ENCODE measurements at places on chromosomes 4 and X. TPM values are rescaled to one million over a fixed set of nuclear protein-coding genes. Genes with fewer than 3 reads are reported as not detected.

DNA sequence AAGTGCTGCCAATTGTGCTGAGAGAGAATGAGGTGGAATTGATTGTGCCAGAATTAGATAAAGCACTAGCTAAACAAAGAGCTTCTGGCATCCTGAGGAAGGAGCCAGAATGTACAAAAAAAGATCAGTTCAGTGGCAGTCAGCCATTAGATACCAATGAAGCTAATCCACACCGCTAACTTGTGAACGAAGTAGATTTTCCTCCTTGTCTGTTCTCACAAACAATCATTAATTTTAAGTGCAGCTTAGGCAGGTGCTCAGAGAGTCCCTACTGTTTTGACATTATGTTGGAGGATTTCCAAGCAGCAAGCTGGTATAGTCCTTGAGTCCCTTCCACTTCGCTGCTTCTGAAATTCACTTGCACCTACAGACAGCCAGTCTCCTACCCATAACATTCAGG, 617.4 kb downstream of the CENPC start:
- DNase-seq: no peak

- DNase-seq: no peak
Observed at GRCh38 chrX:120262859-120263708, 12.5 kb downstream of the ZBTB33 start.

DNA sequence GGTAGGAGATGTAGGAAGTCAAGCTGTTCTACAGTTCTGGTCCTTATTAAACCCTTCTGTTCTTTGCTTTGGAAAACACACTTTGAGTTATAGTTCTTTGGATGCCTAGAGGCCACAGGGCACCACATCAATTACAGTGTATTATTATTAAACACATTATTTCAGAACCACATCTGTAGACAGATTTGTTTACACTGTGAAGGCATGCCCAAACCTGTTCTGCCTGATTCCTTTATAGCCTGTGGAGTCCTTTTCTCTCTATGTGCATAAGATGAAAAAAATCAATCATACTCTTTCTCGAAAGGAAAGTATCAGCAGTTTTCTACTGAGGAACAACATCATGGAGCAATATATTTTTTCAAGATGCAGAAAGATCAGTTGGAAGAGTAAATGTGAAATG, 371.3 kb upstream of the INTU start:
- DNase-seq: no peak

DNA sequence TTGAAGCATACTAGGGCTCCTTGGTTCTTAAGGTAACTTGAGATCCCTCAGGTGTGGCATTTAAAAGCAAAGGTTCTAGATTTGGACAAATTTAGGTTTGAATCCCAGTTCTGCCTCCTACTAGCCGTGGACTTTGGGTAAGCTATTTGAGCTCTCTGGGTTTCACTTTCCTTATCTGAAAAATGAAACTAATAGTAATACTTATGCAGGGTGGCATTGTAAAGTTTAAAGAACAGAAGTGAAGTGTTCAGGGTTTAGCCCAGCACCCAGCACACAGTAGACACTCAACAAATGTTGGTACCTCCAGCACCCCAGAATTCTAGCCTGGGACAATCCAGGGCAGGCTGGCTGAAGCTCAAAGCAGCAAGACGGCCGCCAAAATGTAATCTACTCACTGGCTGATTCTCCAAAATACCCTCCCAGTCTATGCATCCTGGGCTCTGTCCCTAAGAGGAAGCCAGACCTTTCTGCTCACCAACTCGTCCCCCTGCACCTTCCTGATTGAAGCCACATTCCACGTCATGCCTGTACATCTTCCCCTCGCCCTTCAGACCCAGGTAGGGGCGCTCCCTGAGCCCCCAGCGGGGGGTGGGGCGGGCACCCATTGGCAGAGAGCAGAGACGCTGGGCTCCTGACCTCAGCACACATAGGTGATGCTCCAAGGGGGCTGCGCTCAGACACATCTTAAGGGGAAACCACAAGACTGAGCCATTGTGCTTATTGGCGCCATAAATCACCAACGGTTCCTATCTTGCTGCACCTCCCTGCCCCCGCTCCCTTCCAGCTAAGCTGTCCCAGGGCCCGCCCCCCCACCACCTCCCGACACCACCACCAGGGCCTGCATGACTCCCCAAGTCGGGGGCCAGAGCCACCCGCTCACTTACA, 160.6 kb downstream of the BCOR start:
- no peak for DNase-seq

The PWWP3B gene
- 1.0 TPM for total RNA-seq

The DRP2 gene
- total RNA-seq: 2.9 TPM

Measured in neural crest cell (in vitro differentiated cells).